Stimulated activated CD4-positive, alpha-beta T cell treated with anti-CD3 and anti-CD28 coated beads, Interleukin-1b, Interleukin-23, amount 100 ng/mL, for 4 hours (primary cell): ENCODE measurements at places on chromosomes 16 and 17.

DNA sequence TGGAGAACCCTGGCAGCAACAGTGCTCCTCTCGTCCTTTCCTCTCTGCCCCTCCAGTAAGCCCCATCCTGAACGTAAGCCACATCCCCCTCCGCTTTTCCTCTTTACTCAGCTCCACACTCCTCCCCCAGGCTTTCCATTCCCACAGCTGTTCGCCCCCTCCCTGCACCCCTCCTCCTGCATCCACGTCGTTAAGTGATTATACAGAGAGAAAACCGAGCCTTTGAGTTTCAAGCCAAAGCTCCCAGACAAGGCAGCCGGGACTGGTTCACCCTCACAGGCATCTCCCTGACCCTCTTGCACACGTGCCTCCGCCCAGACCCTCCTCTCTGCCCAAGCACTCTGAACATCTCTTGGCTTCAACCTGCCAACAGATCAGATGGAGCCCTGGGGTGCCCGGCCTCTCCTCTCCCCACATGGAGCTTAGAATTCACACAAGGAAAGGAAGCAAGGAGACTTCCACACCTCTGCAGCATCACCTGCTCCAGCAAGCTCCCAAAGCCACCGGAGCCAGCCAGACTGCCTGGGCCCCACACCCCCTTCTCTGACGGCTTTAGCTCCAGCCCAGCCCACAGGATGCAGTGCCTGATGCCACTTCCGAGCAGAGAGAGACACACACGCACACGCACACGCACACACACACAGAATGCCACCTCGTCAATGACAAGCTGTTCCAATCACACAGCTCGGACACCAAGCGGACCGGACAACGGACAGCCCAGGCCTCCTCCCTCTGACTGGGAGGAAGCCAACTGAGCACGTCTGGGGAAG lies 99.9 kb upstream of the CCL2 start:
- DNase-seq, result no peak

DNA sequence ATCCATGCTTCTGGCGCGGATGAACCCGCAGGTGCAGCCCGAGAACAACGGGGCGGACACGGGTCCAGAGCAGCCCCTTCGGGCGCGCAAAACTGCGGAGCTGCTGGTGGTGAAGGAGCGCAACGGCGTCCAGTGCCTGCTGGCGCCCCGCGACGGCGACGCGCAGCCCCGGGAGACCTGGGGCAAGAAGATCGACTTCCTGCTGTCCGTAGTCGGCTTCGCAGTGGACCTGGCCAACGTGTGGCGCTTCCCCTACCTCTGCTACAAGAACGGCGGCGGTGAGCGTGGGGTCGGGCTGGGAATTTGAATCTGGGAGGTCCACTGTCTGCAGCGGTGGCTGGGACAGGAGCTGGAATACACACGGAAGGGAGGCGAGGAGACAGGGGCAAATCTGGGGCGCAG lies 904 bp downstream of the SLC6A2 start:
- DNase-seq, result no peak

GRCh38 chr17:83037084-83037873 lies 42.1 kb upstream of the METRNL start:
- no peak for DNase-seq

DNA sequence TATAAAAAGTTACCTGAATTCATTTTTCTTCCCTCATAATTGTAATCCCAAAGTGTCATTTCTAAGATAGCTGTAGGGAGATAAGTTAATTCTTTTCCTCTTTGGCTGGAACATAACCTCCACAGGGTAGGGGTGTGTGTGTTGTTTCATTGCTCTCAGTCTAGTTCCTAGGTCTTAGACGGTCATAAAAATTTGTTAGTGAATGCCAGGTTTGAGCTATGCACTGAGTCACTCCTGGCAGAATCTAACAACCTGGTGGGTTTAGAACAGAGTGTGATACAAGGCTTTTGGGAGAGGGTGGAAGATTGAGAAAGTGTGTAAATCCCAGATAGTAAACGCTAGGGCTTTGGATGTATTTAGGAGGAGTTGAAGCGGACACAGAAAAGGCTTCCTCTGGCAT lies 894 bp upstream of the PHKG2 start:
- DNase-seq, result no peak

DNA sequence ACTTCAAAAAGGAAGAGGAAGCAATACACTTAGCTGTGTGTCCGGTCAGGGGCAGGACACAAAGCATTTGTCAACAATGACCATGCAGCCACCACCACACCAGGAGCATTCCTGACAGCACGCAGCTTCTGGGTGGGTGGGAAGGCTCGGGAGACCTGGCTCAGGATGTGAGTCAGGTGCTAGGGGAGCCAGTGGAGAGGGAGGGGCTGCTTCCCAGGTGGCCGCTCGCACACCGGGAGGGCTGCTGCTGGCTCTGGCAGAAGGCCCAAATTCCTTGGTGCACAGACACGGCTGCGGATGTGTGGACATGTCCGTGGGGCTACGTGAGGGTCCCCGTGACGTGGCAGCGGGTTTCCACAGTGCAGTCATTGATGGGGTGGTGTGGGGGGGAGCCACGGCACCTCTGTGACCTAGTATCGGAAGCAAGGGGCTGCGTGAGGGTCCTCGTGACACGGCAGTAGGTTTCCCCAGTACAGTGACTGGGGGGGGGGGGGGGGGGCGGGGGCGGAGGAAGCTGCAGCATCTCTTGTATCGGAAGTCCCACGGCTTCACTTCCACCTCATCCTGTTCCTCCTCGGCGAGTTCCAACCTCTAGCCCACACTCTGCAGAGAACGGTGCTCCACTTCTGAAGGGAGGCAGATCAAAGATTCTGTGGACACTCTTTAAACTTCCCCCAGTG lies 112.8 kb downstream of the ZNF778 start:
- DNase-seq, result no peak

DNA sequence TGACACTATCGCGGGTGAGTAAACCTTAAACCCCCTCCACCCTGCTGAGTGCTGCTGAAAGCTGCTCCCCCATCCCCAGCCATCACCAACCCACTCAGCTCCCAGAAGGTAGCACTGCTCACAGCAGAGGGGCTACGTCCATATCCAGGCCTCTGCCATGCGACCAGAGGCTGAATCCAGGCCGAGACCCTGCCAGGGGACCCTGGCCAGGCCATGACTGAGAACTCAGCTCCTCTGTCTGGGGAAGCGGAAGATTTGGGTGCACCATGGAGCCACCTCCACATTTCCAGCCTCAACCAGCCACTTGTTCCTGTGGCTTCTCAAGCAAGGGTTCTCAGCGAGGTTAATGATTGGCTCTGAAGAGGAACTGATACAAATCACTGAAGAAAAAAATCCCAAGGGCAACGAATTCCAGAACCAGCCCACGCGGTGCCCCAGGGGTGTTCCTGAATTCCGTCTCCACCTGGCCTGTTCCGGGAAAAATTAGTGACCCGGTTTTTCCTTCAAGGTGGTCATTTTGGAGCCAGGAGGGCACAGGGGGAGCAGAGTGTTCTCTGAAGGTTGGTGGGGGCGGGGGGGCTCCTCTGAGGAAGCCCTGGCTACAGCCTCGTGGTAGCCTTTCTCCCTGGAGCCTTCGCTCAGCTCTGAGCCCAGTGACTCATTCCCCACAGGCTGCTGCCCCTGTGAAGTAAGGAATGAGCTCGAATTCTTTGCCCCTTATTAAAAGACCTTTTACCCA lies 9.3 kb upstream of the SLC16A5 start:
- no peak for DNase-seq

DNA sequence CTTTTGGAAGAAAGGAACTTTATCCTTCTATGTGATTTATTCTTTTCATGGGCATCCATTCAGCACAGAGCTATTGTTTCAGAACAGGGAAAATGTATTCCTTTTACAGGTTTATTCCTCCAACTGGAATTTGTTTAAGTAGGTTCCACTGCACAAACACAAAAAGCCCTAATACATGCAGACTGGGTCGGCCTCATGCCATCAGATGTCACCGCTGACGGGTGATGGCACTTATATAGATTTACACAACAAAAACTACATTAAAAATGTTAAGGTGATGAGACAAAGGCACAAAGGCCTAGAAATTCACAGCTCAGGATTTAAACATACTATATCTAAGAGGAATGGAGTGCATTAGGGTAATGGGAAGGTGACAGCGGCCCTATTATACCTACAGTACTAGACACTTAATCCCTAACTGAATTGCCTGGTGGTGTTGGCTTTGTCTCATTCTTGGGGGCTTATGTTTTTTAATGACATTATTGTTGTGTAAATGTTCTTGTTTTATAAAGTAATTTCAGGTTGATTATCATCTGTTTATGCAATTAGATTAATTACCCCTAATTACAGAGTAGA lies 276.4 kb upstream of the PSMD7 start:
- DNase-seq, result no peak

GRCh38 chr17:68776451-68776850 lies 175.3 kb upstream of the FAM20A start:
- DNase-seq, result no peak

DNA sequence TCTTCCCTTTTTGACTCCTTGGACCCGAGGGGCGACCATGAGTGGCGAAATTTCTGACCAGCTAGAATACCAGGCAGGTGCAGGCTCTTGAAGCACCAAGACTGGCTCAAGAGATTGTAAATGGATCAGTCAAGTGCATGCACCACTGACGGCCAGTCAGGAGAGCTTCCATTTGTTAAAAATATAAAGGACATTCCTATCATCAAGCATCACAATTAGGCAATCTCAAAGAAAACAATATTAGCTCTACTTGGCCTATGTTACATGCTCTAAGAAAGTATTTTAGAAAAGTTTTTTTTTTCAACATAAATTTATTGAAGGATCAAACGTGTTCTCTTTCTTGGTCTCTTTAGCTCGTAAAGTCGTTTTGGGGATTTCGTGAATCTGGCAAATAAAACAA lies 1.5 kb upstream of the PRKCA start:
- no peak for DNase-seq

DNA sequence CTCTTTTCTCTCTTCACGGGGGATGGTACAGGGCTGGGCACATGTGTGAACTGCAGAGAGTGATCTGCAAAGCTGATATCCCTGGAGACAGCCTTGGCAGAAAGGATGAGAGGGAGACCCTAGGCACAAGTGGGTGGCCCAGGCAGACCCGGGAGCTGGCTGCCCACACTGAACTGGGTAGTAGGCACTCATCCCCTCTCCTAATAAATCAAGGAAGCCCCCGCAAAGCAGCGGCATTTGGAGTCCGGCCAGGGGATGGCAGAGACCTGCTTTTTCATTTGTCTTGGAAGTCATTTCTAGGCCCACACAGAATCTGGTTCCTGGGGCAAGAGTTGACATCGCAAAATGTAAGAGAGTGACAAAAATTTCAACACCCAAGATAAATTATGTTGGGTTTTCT lies 3.0 kb upstream of the TFAP4 start:
- no peak for DNase-seq

- no peak for DNase-seq
Observed at GRCh38 chr17:65334406-65334805, 197.2 kb downstream of the RGS9 start.

DNA sequence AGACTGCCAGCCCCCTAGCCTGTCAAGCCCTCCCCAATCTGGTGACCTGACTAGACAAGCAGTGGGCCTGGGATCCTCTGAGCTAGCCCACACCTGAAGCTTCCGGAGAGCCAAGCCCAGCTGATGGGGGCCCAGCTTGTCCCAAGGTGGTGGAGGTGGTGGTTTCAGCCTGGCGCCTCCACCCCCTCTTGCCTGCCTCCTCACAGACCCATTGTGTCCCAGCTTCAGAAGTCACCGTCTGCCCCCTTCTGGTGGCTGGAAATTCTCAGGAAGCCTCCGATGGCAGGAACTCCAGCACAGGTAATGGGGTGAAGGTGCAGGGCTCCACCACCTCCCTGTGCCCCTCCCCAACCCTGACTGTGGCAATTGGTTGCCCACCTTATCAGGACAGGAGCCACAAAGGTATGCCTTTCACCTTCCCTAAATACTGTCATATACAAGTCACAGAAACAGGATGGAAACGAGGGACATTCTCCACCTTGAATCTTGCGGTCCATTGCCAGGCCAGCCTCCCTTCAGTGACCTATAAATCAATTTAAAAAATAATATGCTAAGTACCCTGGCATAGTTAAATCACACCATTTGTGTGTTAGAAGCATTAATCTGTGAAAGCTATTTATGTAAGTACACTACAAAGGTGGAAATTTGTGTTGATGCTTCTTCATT lies 66.0 kb upstream of the ZNF423 start:
- peak; percentile 12 for DNase-seq

DNA sequence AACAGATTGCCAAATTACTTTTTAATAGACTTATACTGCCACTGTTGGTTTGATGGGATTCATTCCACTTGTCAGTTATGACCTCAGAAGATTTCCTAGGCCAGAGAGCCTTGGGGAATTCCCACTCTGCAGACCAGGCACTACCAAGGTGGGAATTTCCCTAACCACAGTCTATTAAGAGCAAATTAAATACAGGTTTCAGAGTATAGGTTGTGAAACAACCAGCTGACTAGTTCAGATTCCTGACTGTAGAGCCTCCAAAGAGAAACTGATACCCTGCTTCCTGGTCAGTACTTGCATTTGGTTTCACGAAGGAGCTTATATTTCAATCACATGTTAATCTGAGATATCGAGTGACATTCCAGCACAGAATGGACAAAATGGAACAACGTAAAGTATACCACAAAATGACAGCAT lies 186.5 kb downstream of the STX8 start:
- DNase-seq, result peak; percentile 1

DNA sequence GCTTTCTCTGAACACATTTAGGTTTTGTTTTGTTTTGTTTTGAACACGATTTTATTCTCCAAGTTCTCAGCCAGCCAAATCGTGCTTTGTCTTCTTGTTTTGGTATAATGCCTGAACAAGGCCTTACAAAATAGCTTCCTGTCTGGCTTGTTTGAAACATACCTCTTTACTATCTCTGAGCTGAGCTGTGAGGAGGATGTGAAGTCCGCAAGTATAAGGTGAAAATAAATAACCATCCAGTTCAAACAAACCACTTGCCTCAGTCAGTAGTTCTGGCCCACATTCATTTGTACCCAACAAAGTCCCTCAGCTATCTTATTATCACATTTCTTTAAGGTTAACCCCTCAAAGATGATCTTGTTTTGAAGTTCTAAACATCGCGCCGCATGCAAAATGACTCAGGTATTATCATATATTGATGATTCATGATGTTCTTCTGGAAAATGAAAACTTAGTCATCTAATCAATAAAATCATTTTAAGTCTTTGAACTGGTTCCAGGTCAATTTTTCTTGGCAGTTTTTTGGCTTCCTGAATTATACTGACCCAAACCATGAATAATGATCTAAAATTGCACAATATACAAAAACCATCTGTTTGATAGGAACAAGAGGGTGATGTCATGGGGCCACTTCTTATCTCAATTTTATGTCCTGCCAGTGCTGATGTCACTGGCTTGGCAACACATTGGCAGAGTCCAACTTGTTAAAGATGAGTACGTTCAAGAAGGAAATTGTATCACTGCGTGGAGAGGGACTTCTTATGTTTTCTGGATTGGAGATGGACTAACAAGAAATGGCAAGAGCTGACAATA lies 694.3 kb downstream of the KCNJ2 start:
- DNase-seq, result no peak

DNA sequence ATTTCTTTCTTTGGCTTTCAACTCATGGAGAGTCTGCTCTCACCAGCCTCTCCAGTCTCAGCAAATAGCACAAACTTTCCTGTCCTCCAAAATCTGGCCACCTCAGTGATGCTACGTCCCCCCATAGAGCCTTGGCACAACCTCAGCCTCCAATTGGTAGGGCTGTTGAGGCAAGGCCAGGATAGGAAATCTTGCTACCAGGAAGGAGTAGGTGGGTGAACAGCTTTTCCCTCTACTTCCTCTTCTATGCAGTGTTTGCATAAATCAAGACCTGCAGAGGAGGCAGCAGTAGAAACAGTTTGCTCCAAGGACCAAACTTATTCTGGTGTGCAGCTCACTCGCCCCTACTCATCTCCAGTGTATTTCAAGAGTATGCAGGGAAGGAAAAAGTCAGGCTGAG lies 701 bp upstream of the DPEP2 start:
- no peak for DNase-seq

GRCh38 chr17:74951065-74951464 lies 15.4 kb downstream of the OTOP3 start:
- no peak for DNase-seq

- no peak for DNase-seq
Observed at GRCh38 chr16:1069154-1069553, 3.4 kb upstream of the SSTR5 start.
